Kidney epithelial cell (primary cell): ENCODE measurements at places on chromosomes 6 and 20.

GRCh38 chr6:38420207-38420606 is 219.5 kb downstream of the BTBD9 start:
- no peak for DNase-seq

DNA sequence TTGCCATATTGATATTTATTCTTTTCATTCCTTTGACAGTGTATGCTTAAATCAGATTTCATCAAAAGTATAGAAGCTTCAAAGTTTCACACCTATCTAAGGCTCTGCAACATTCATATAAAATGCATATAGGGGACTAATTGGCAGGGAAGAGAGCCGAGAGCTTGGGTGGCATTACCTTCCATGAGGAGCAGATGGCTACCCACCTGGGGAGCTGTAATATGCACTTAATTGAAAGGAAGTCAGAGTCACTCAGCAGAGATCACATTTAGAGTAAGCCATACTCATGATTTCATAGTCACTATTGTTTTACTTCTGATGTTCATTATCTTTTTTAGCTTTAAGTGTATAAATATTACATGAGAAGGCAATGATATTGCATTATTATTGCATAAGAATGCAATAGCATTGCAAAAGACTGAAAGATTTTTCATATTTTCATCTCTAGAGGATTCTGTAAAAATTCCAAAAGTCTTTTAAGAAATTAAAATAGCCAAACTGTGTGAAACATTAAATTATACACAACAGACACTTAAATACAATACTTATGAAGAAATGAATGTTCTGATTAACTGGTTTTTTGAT is 1305.2 kb downstream of the EPHA7 start:
- DNase-seq = no peak

- no peak for DNase-seq
Measured at GRCh38 chr6:50826803-50827202, 8.1 kb downstream of the TFAP2B start.

DNA sequence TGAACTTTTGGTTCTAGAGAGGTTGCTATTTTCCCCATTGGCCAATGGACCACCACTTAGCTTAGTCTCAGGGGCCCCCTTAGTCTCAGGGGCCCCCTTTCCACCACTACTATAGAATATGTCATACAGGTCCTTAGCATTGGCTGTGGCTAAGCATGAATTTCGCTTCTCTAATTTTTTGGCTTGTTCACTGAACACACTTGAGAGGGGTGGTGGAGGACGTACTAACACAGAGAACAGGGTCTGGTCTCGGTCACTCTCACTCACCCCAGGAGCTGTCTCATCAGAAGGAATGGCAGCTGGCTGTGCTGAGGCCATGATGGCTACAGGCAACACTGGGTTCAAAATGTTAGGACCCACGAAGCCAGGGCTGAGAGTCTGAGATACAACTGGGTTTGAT is 30.3 kb downstream of the ZNF318 start:
- DNase-seq = no peak

DNA sequence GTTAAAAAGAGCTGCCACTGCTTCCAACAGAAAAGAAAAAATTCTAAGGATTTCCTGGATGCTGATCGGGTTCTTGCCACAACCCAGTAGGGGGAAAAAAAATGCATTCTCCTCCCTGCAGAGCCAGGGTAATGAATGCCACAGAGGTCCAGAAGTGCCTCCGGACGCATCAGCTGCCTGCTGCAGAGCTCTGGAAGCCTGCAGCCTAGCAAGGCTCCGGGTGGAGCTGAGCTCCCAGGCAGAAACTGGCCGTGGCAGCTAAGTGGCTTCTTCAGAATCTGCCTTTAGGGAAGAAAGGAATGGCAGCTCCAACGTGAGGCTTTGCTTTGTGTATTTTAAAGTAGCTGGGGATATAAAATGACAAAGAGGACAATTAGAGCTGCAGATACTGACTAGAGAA is 155.0 kb downstream of the CFAP61 start:
- no peak for DNase-seq

DNA sequence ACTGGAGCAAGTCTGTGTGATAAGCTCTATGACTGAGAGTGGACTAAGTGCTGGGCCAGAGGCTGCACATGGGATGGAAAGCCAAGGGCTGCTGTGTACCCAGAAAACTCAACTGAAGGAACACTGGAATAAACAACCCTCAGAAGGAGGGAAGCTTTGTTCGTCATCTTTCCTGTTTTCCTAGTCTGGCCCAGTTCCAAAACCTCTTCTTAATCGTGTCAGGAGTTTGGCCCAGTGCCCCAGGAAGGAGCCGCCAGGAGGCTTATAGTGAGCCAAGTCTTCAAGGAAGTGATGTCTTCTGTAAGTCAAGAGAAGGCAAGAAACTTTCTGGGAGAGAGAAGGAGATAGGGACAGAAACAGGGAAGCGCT is 23.3 kb upstream of the TOP1 start:
- peak; percentile 66 for DNase-seq

DNA sequence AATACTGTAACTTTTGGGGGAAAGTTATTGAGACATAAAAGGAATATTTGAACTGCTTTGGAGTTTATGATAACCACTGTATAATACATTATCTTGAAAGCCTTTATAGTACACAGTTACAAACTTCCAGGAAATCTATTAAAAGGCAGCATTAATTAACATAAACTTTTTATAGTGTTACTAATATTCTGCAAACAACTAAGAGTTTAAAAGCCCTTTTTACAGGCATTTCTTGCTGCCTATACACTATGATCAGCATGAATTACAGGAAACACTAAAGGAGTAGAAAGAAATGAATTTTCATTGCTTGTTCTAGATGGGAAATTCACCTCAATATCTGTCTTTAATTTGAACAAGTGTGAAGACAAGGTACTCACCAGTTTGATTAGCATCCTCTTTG is 252.3 kb upstream of the ZFP64 start:
- no peak for DNase-seq

DNA sequence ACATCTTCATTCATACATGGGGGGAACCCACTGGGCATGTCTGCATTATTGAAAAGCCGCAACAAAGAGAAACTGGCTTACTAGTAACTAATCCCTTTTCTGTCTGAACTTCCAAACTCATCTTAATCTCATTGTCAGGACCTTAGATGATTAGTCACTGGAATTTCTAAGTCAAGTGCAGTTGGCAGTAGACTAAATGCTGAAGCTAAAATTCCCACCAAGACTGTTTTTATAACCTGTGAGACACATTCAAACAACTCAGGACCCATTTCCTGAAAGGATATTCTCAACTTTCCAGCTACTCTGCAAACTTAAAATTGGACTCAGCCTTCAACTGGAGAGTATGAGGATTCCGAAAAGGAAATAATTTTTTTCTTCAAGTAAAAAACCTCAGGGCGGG is 94.8 kb upstream of the SCAF8 start:
- peak; percentile 14 for DNase-seq
